ENCODE measurements at places on chromosomes 4 and X. TPM values are rescaled to one million over a fixed set of nuclear protein-coding genes. Genes with fewer than 3 reads are reported as not detected.

Gene SRPX2
- 8.2 TPM for polyA plus RNA-seq

Gene SUPT20HL1
- 0.12 TPM for polyA plus RNA-seq

Gene GPRIN3
- 1.7 TPM for polyA plus RNA-seq

Gene L1CAM
- polyA plus RNA-seq: 1.1 TPM

Gene FGFR3
- polyA plus RNA-seq: 0.53 TPM

Gene KCNE5
- polyA plus RNA-seq: 0.62 TPM

Gene GNRHR
- polyA plus RNA-seq: 0.15 TPM

Gene CLCN4
- 3.0 TPM for polyA plus RNA-seq

Gene HPGDS
- 0.70 TPM for polyA plus RNA-seq

Data from ovary (tissue), 10 donors.